Stimulated activated CD8-positive, alpha-beta memory T cell treated with anti-CD3 and anti-CD28 coated beads, Interleukin-4, amount 100 ng/mL, for 4 hours (primary cell): ENCODE measurements at places on chromosomes 6 and 20.

- DNase-seq: no peak
These were observed 85.6 kb upstream of the PTPRK start for GRCh38 chr6:128605961-128606360.

- DNase-seq: no peak
These were observed 51.6 kb downstream of the SYNJ2 start for GRCh38 chr6:158033077-158033750.

GRCh38 chr20:60269573-60270162, 311.4 kb downstream of the CDH26 start:
- DNase-seq: no peak

- no peak for DNase-seq
These were observed 367.7 kb downstream of the ARHGAP18 start for GRCh38 chr6:129342243-129342642.

GRCh38 chr6:35360349-35361138, 18.2 kb downstream of the PPARD start:
- no peak for DNase-seq

GRCh38 chr6:4781426-4781825, 5.2 kb downstream of the CDYL start:
- no peak for DNase-seq

GRCh38 chr6:168179133-168179532, 100.1 kb upstream of the FRMD1 start:
- no peak for DNase-seq

- no peak for DNase-seq
These were observed 2.4 kb downstream of the EDEM2 start for GRCh38 chr20:35144694-35145093.

GRCh38 chr20:50356525-50356885, 153.7 kb upstream of the PTPN1 start:
- DNase-seq: no peak
